Metanephros (tissue), 2 donors: ENCODE measurements at places on chromosomes 7 and 10. TPM values are rescaled to one million over a fixed set of nuclear protein-coding genes. Genes with fewer than 3 reads are reported as not detected.

The SPDYE16 gene
- total RNA-seq = 0.53 TPM

The APBB1IP gene
- 3.8 TPM for total RNA-seq

The NUTM2A gene
- total RNA-seq = 2.7 TPM

The CYP3A4 gene
- not detected for total RNA-seq

The PILRB gene
- total RNA-seq = 39.7 TPM

The HOXA1 gene
- 1.7 TPM for total RNA-seq

The ADRB1 gene
- 0.53 TPM for total RNA-seq

The TRPV5 gene
- total RNA-seq = 1.1 TPM

The GATA3 gene
- total RNA-seq = 26.7 TPM

The KLF14 gene
- 1.2 TPM for total RNA-seq

The TLX1 gene
- total RNA-seq = not detected

The OR6B1 gene
- not detected for total RNA-seq

The CNPY1 gene
- total RNA-seq = not detected

The ADO gene
- total RNA-seq = 30.7 TPM

The NPTX2 gene
- total RNA-seq = 2.3 TPM

The WIPF3 gene
- total RNA-seq = 1.5 TPM

The FAM25A gene
- not detected for total RNA-seq

The ACHE gene
- 25.6 TPM for total RNA-seq

The PLCE1 gene
- 16.2 TPM for total RNA-seq

The PPP1R9A gene
- 39.9 TPM for total RNA-seq

The OR2A12 gene
- not detected for total RNA-seq

The NDUFB2 gene
- 152 TPM for total RNA-seq

The SFXN3 gene
- total RNA-seq = 29.0 TPM

The CARD11 gene
- total RNA-seq = 1.8 TPM

The GIMAP7 gene
- total RNA-seq = 8.0 TPM

The LIPK gene
- not detected for total RNA-seq

The IQUB gene
- 9.8 TPM for total RNA-seq

The LLCFC1 gene
- not detected for total RNA-seq

The AQP1 gene
- total RNA-seq = 143 TPM

The LIPM gene
- not detected for total RNA-seq

The IFIT2 gene
- total RNA-seq = 8.4 TPM

The LBX1 gene
- total RNA-seq = 1.5 TPM

The FAM131B gene
- 1.9 TPM for total RNA-seq

The PAX2 gene
- total RNA-seq = 122 TPM
